ENCODE measurements at places on chromosomes 2 and 18.

GRCh38 chr2:226031647-226032501, 632.4 kb downstream of the NYAP2 start:
- no peak for DNase-seq

DNA sequence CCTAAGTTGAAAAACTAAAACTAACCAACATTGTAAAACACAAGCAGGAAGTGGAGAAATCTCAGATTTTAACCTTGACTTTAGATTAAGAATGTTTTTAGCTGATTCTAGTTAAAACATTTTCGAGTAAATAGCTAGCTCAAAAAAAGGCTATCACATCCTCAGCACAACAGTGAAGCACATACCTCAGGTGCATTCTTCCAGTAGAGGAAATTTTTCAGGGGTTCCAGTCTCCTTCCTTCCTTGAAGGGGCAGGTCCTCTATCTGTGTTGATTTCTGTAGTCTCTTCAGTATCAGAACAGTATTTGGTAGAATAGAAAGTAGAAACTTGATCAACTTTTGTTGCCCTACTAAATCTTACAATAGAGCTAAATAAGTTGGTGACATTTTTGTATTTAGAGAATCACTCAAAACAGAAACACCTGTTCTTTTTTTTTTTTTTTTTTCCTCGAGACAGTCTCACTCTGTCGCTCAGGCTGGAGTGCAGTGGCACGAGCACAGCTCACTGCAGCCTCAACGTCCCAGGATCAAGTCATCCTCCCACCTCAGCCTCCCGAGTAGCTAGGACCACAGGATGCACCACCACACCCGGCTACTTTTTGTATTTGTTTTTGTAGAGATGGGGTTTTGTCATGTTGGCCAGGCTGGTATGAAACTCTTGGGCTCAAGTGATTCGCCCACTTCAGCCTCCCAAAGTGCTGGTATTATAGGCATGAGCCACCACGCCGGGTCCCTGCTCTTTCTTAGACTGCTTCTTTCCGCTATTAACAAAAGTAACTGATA, 6.9 kb upstream of the GPR155 start:
- peak; percentile 59 for DNase-seq

- DNase-seq, result no peak
These were observed 469.4 kb downstream of the DLGAP1 start for GRCh38 chr18:3985664-3986063.

DNA sequence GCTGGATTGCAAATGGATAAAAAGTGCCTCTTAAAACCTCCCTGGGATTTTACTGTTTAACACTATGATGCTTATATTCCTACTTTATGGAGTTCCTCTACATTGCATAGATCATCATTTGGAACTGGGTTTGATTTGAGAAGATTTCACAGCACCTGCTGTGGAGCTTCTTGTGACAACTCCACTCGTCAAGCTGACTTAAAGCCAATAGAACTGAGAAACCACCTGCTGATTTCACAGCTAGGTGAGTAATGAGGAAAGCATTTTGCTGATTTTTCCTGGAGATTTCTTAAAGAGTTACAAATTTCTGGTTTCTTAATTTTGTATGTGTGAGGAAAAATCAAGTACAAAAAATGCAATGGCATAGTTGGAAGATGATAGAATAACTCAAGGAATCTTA, 739.1 kb upstream of the LRRTM1 start:
- DNase-seq, result no peak

GRCh38 chr2:12335131-12335530, 381.6 kb upstream of the TRIB2 start:
- DNase-seq, result no peak

- DNase-seq, result no peak
These were observed 40.9 kb downstream of the BABAM2 start for GRCh38 chr2:27931361-27931950.

DNA sequence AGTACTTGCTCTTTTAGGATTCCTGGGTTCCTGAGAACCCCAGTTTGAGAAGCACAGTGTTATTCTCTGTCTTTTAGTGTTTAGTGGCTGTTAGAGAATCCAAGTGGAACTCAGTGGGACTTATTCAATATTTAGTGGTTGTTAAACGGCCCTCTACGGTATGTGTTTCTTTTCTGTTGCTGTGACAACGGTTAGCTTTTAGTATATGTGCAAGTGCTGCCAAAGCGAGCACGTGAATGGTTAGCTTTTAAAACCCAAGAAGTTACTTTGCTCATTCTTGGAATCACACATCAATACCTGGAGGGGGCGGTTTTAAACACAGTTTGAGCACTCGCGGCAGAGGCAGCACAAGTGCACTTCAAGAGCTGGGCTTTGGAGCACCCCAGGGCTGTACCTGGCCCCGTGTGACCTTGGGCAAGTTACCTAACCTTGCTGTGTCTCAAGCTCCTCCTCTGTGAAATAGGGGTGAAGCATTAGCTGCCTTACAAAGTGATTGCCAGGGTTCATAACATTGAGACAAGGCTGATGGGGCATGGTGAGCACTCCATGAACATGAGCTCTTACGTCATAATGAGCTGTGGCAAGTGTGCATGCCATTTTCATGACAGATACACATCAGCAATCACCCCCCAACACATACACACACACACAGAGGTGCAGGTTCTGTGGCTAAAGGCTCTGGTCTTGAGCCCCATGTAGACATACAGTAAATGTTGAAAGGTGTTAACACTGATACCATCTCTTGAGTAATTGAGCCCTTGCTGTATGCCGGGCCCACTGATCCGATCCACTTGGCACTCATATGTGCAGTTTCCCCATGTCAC, 234.1 kb downstream of the ALPK2 start:
- DNase-seq, result no peak

DNA sequence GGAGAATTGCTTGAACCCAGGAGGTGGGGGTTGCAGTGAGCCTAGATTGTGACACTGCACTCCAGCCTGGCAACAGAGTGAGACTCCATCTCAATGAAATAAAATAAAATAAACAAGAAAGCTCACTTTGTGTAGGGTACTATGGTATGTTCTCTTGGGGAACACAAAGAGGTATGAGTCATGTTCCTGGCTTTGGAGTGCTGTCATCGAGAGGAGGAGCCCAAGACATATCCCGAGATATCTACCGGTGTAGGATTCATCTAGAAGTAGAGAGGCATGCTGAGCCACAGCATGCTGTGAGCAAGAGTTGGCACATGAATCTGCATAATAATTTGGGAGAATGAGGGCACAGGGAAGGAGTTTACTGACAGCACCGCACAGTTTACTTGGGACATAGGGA, 244.9 kb upstream of the EPHA4 start:
- DNase-seq, result no peak

DNA sequence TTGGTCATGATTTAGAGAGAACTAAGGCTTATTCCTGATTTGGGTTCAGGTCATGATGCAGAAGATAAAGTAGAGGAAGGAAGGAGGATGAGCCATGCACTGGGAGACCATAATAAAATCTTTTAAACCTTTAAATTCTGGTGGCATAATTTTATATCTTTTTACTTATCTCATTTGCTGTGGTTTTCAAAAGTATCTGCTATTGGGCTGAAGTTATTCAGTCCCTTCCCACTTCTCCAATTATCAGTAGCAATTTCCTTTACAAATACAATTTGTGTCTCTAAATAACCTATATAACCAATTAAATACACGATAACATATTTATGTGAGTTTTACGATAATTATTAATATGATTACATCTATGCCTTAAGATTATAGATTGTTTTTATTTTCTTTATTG, 194.8 kb upstream of the SLC8A1 start:
- DNase-seq, result no peak

- no peak for DNase-seq
These were observed 19.1 kb downstream of the LPIN1 start for GRCh38 chr2:11765501-11765900.

DNA sequence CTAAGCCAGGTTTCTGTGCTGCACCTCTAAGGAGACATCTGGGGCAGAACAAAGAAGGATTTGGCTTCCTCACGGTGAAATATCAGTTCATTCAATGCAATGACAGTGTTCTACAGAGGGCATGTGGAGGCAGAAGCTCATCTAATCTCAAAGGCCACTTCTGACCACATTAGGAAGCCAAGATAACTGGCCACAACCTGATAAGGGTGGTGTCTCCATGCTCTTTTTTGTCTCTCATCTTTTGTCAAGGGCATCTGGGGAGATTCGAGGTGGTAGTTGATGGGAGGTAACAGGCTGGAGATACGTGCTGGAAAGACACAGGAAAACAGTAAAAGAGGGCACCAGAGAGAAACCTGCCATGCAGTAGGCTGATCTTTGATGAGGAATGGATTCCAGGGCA, 303.9 kb downstream of the LRATD1 start:
- DNase-seq, result no peak

GRCh38 chr2:148987286-148987685, 51.2 kb upstream of the LYPD6B start:
- no peak for DNase-seq

DNA sequence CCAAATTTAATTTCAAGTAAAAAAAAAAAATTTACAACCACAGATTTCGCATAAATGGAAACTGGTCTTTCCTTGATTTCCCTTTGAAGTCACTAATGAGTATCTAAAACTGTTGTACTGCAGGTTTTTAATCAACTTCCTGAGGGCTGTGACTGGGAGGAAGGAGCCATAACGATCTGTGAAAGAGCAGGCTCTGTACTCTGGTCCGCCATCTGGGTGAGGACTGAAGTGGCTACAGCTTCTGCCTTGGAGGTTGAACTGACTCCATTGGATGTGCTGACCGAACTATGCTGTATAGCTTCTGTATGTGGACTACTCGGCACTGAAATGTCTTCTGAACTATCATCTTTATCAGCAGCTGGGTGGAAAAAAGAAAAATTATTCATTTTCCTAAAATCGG, 69.3 kb upstream of the CHN1 start:
- DNase-seq, result no peak

DNA sequence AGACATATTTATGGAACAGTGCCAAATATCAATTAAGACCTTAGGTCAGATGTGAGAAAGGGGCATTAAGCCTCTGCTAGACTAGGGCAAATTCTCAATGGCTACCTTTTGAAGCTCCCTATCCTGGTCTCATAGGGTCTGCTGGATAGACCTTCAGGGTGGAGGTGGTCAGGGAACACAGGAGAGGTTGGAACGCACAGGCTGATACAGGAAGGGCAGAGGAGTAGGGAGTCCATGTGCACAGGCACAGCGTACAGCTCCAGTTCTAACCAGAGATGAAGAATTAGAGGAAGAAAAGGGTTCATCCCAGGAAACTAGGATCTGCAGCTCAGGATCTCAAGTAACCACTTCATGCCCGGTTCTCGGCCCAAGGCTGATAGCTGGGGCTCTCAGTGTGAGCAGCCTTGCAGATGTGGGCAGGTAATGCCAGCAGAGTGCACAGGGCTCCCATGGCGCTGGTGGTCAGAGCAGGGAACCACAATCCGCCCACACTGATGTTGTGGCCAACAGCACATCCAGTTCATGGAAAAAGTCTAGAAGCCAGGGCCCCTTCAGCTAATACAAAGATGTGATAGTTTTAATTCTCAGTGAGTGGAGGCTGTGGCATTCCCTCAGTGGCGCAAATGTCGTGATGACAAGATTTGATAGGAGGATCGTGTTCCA, 3.4 kb upstream of the EVA1A start:
- no peak for DNase-seq

GRCh38 chr2:134758633-134759032, 39.8 kb upstream of the TMEM163 start:
- no peak for DNase-seq

DNA sequence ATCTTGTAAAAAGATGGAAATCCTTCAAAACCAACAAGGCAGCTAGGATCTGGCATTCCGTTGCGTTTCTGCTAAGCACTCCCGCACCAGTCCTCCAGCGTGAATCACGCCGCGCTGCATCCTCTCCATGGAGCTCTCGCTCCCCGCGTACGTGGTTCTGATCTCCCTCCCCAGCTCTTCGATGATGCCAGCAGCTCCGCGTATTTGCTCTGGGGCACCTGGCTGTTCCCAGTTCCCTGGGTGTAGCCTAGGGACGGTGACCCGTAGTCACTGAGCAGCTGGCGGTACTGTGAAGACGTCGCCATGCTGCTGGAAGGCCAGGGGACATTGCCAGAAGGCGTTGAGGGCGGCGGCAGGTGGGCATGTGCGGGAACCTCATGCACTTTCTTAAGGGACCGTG, 407.5 kb downstream of the RNF144A start:
- DNase-seq, result no peak

- DNase-seq, result no peak
These were observed 293.7 kb upstream of the RND3 start for GRCh38 chr2:150781142-150781541.

DNA sequence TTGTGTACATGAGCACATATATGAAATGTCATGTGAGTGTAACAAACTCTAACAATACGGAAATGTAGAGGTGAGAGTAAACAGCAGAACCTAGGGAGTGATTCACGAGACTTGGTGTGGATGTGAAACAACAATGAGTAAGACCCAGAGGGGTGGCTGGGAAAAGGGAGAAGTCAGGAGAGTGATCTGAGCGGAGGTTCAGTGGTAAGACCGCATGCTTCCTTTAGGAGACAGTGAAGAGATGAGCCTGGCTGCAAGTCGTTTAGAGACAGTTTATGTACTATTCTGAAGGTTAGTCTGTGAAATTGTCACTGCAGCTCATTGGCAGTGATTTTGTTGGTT, 150.6 kb downstream of the PRPF40A start:
- peak; percentile 5 for DNase-seq

GRCh38 chr2:30282081-30282480, 50.7 kb downstream of the LBH start:
- no peak for DNase-seq

DNA sequence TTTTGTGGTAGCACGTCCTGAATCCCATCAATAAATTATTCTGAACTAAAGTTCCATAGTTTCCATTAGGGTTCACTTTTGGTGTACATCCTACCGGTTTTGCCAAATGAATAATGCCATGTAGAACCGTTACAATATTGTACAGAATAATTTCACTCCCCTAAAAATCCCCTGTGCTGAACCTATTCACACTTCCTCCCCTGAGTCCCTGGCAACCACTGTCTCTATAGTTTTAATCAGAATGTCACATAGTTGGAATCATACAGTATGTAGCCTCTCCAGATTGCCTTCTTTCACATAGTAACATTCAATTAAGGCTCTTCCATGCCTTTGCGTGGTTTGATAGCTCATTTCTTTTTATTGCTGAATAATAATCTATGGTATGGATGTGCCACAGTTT, 9.6 kb upstream of the CASP8 start:
- DNase-seq, result no peak

GRCh38 chr2:197265036-197265435, 45.5 kb downstream of the ANKRD44 start:
- no peak for DNase-seq

- no peak for DNase-seq
These were observed at the start of gene GALNT5 for GRCh38 chr2:157257312-157258252. GALNT5 (plus strand) TSS chr2:157257705; CDS start chr2:157258083, 378 bp downstream.

DNA sequence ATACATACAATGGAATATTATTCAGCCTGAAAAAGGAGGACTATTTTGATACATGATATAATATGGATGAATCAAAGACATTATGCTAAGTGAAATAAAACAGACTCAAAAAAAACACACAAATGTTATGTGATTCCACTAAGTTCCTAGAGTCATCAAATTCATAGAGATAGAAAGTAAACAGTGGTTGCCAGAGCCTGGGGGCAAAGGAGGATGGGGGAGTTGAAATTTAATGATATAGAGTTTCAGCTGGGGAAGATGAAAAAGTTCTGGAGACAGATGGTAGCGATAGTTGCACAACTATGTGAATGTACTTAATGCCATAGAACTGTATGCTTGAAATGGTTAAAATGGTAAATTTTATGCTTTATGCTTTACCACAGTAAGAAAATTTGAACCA, 119.7 kb downstream of the METTL4 start:
- DNase-seq, result no peak

GRCh38 chr2:31230751-31231150, 3.2 kb upstream of the EHD3 start:
- no peak for DNase-seq

- no peak for DNase-seq
These were observed 111.7 kb upstream of the GPC1 start for GRCh38 chr2:240323601-240324291.
